ENCODE measurements at places on chromosomes 16 and 17. TPM values are rescaled to one million over a fixed set of nuclear protein-coding genes. Genes with fewer than 3 reads are reported as not detected.

The CDH5 gene
- under 0.01 TPM for total RNA-seq

The TEKT5 gene
- 0.34 TPM for total RNA-seq

The CCL16 gene
- not detected for total RNA-seq

The CCDC102A gene
- total RNA-seq = 24.6 TPM

The SLC52A1 gene
- 0.32 TPM for total RNA-seq

The TNFAIP1 gene
- total RNA-seq = 16.9 TPM

The STAT5A gene
- 21.1 TPM for total RNA-seq

The TMEM219 gene
- total RNA-seq = 57.5 TPM

The SLC35G6 gene
- not detected for total RNA-seq

The MT4 gene
- not detected for total RNA-seq

The MYH2 gene
- not detected for total RNA-seq

The OR1D2 gene
- not detected for total RNA-seq

The ZNF287 gene
- total RNA-seq = 5.8 TPM

The SPN gene
- total RNA-seq = under 0.01 TPM

The NLRC3 gene
- under 0.01 TPM for total RNA-seq

The UBALD1 gene
- 3.9 TPM for total RNA-seq

The TPSD1 gene
- not detected for total RNA-seq

The CPHXL2 gene
- not detected for total RNA-seq

The KCNH4 gene
- total RNA-seq = not detected

The TRIM37 gene
- total RNA-seq = 38.6 TPM

The CYGB gene
- total RNA-seq = 86.2 TPM

The CACNG5 gene
- total RNA-seq = not detected
